ENCODE measurements at places on chromosomes 6 and 20. TPM values are rescaled to one million over a fixed set of nuclear protein-coding genes. Genes with fewer than 3 reads are reported as not detected.

GRCh38 chr6:91243436-91243835 is 656.6 kb upstream of the MAP3K7 start:
- H3K4me1 ChIP-seq = no peaks in the 10 kb centered on the region
- H3K27me3 ChIP-seq = no peaks in the 10 kb centered on the region
- no peak overlapping the region for H3K4me3 ChIP-seq
- no peaks in the 10 kb centered on the region for H3K36me3 ChIP-seq
- no peak overlapping the region for H3K27ac ChIP-seq

MYH7B gene
- 0.76 TPM for total RNA-seq

- no peaks in the 10 kb centered on the region for H3K27me3 ChIP-seq
- H3K27ac ChIP-seq = no peak overlapping the region
- no peak for DNase-seq
- no peak overlapping the region for H3K4me3 ChIP-seq
- H3K4me1 ChIP-seq = peaks cover 12% of the 10 kb centered on the region
Observed at GRCh38 chr6:132490024-132490423, 22.9 kb downstream of the STX7 start.

GRCh38 chr6:20182926-20183521 is 29.2 kb downstream of the MBOAT1 start:
- no peaks in the 10 kb centered on the region for H3K27me3 ChIP-seq
- no peak overlapping the region for H3K27ac ChIP-seq
- H3K4me1 ChIP-seq = peaks cover 3% of the 10 kb centered on the region
- no peak overlapping the region for H3K4me3 ChIP-seq
- no peaks in the 10 kb centered on the region for H3K36me3 ChIP-seq
- DNase-seq = no peak

- no peak for DNase-seq
- H3K27ac ChIP-seq = no peak overlapping the region
- no peak overlapping the region for H3K4me3 ChIP-seq
- no peaks in the 10 kb centered on the region for H3K27me3 ChIP-seq
Observed at GRCh38 chr6:53280207-53280606, 68.5 kb downstream of the ELOVL5 start.

- H3K4me1 ChIP-seq = no peaks in the 10 kb centered on the region
- H3K27ac ChIP-seq = no peak overlapping the region
- no peak overlapping the region for H3K4me3 ChIP-seq
- no peaks in the 10 kb centered on the region for H3K36me3 ChIP-seq
Observed at GRCh38 chr6:9711365-9711764, 703.5 kb downstream of the TFAP2A start.

MCCD1 gene
- total RNA-seq = not detected

- no peak overlapping the region for H3K27ac ChIP-seq
- H3K27me3 ChIP-seq = no peaks in the 10 kb centered on the region
- no peaks in the 10 kb centered on the region for H3K4me1 ChIP-seq
- no peak overlapping the region for H3K4me3 ChIP-seq
Observed at GRCh38 chr20:25160897-25161296, 34.6 kb upstream of the ENTPD6 start.
